ENCODE measurements at places on chromosomes 7 and 10. TPM values are rescaled to one million over a fixed set of nuclear protein-coding genes. Genes with fewer than 3 reads are reported as not detected.

The PRDX3 gene
- total RNA-seq: 103 TPM

The PNLIPRP1 gene
- total RNA-seq: not detected

The TRAPPC14 gene
- 42.4 TPM for total RNA-seq

The CPN1 gene
- not detected for total RNA-seq

The MSMB gene
- total RNA-seq: not detected

The FEZF1 gene
- 12.7 TPM for total RNA-seq

Data from glutamatergic neuron (in vitro differentiated cells).